Pericardium fibroblast (primary cell): ENCODE measurements at places on chromosomes 6 and 20. TPM values are rescaled to one million over a fixed set of nuclear protein-coding genes. Genes with fewer than 3 reads are reported as not detected.

The BPIFB2 gene
- total RNA-seq = not detected in 2 replicates

The NKAIN2 gene
- total RNA-seq = 0.09 TPM in 1 of 2 replicates, not detected in the other

The MCHR2 gene
- total RNA-seq = not detected in 2 replicates

The XKR7 gene
- total RNA-seq = not detected in 2 replicates

The TASP1 gene
- 6.0 and 9.2 TPM in 2 replicates for total RNA-seq

The NKX2-2 gene
- not detected in 2 replicates for total RNA-seq

The ABHD16B gene
- total RNA-seq = not detected in 2 replicates

The HLA-DPA1 gene
- 1.6 and 5.1 TPM in 2 replicates for total RNA-seq

The FKBP1C gene
- total RNA-seq = 0.09 and 0.82 TPM in 2 replicates

The CNKSR3 gene
- total RNA-seq = 5.7 and 6.0 TPM in 2 replicates

The EBF4 gene
- 1.7 and 2.1 TPM in 2 replicates for total RNA-seq

The SLC35F1 gene
- under 0.01 TPM in 1 of 2 replicates, not detected in the other for total RNA-seq

The SIRPB1 gene
- total RNA-seq = 0.77 and 1.9 TPM in 2 replicates

The SYNDIG1 gene
- total RNA-seq = 0.68 TPM in 1 of 2 replicates, not detected in the other

The BEND3 gene
- total RNA-seq = 0.60 and 1.1 TPM in 2 replicates

The ARMH2 gene
- not detected in 2 replicates for total RNA-seq

The HUS1B gene
- 0.09 TPM in 1 of 2 replicates, not detected in the other for total RNA-seq

The RIMS4 gene
- total RNA-seq = 0.12 and 0.34 TPM in 2 replicates

The WFDC2 gene
- not detected in 2 replicates for total RNA-seq

The SNAP25 gene
- total RNA-seq = 0.35 and 2.1 TPM in 2 replicates

The SLC16A10 gene
- not detected in 2 replicates for total RNA-seq

The LAMP5 gene
- total RNA-seq = not detected in 2 replicates

The TMEM151B gene
- total RNA-seq = not detected in 2 replicates

The SCUBE3 gene
- total RNA-seq = 3.7 and 4.2 TPM in 2 replicates

The DOP1A gene
- total RNA-seq = 11.7 and 15.8 TPM in 2 replicates

The LAMA4 gene
- 170 and 281 TPM in 2 replicates for total RNA-seq

The POLR3F gene
- total RNA-seq = 5.6 and 7.7 TPM in 2 replicates

The BPIFA1 gene
- not detected in 2 replicates for total RNA-seq

The RUNX2 gene
- 2.1 and 6.3 TPM in 2 replicates for total RNA-seq

The RIMS1 gene
- total RNA-seq = not detected in 2 replicates

The TOMM6 gene
- total RNA-seq = 126 and 144 TPM in 2 replicates

The TSPO2 gene
- not detected in 2 replicates for total RNA-seq

The FILIP1 gene
- total RNA-seq = 0.43 and 2.0 TPM in 2 replicates

The DLL1 gene
- 1.8 TPM in 1 of 2 replicates, not detected in the other for total RNA-seq

The CDH4 gene
- total RNA-seq = 0.82 and 2.6 TPM in 2 replicates

The HLA-DQB1 gene
- total RNA-seq = not detected in 2 replicates

The LGSN gene
- 0.09 and 0.93 TPM in 2 replicates for total RNA-seq

The KHDC1L gene
- not detected in 2 replicates for total RNA-seq

The CDH22 gene
- total RNA-seq = not detected in 2 replicates

The ACTR5 gene
- 3.5 and 4.9 TPM in 2 replicates for total RNA-seq

The TMEM244 gene
- not detected in 2 replicates for total RNA-seq

The PPIL4 gene
- total RNA-seq = 17.9 and 23.9 TPM in 2 replicates

The IL17A gene
- not detected in 2 replicates for total RNA-seq

The TCF15 gene
- under 0.01 TPM in 1 of 2 replicates, not detected in the other for total RNA-seq

The MDFI gene
- total RNA-seq = 15.1 and 30.8 TPM in 2 replicates

The HLA-DRA gene
- not detected in 2 replicates for total RNA-seq

The PAX1 gene
- not detected in 2 replicates for total RNA-seq

The SLPI gene
- total RNA-seq = 1.7 and 19.5 TPM in 2 replicates

The FNDC11 gene
- 0.12 and 0.85 TPM in 2 replicates for total RNA-seq
